Progenitor cell of endocrine pancreas (in vitro differentiated cells): ENCODE measurements at places on chromosomes 5 and 9. TPM values are rescaled to one million over a fixed set of nuclear protein-coding genes. Genes with fewer than 3 reads are reported as not detected.

Gene LCP2
- not detected in 2 replicates for total RNA-seq

Gene TAF11L10
- total RNA-seq: not detected in 2 replicates

Gene PKD2L2
- total RNA-seq: not detected in 2 replicates

Gene ITK
- total RNA-seq: not detected in 2 replicates

Gene TIMD4
- not detected in 2 replicates for total RNA-seq

Gene PCDHB4
- total RNA-seq: 4.4 and 4.6 TPM in 2 replicates

DNA sequence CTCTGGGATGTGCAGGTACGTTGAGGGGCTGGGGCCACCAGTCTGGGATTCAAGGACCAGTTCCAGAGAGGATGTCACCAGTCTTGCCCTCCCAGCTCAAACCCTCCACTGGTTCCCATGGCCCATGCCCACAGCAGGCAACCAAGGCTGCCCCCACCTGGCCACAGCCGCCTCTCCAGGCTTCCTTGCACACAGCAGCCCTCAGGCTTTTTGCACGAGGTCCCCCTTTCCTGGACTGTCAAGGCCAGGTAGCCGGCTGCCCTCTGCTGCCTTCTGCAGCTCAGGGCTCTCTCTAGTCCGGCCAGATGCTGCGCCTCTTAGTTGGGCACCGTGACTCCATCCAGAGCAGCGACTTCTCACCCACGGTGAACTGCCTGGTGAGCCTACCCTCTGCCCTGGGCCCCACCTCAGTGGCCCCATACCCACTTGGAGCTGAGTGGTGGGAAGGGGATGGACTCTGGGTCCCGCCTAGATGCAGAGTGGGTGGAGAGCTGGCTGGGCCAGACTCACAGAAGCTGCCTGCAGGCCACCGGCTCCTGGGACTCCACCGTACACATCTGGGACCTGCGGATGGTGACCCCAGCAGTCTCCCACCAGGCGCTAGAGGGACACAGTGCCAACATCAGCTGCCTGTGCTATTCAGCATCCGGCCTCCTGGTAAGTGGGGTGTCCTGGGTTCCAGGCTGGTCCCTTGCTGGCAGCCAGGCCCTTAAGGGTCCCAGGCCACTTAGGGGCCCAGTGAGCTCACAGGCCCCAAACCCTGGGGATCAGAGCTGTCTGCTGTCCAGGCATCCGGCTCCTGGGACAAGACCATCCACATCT, 2.9 kb downstream of the WDR38 start:
- H3K36me3 ChIP-seq: peaks cover 9% of the 10 kb centered on the region
- no peak overlapping the region for H3K27ac ChIP-seq
- peaks cover 7% of the 10 kb centered on the region for H3K27me3 ChIP-seq

DNA sequence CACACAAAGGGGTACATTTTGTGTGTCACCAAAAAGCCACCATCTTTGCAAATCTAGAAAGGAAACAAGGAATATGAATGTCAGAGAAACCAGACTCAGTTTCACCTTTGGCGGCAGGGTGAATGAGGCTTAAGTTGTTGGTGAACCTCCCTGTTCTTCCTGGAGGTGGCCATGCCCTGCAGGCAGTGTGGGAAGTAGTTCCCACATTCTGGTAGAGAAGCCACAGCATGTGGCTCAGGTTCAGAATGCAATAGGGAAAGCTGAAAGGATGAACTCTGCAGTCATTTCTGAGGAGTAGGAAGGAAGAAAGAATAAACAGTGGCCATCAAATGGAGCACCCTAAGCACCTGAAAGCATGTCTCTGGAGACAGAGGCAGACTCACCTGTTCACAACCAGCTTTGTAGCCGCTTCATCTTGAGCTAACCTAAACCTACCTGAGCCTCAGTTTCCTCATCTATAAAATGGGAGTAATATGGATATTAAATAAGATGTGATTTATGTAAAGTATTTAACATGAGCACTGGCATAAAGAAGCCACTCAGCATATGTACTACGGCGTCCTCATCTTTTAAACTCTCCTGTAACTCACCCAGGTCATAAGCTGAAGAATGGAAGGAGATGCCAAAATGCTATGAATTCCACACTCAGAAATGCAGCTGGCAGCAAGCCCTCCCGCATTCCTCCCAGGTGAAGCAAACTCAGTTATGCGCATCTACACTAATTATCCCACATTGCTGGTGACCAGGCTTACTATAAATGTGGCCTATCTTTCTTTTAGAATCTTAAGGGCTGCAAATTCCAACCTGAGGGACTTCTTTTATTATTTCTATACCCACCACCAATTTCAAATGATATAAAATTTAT, 86.0 kb downstream of the ZNF608 start:
- peak overlapping the region; percentile 97 for H3K27ac ChIP-seq
- H3K36me3 ChIP-seq: peaks cover 2% of the 10 kb centered on the region
- H3K4me1 ChIP-seq: peaks cover 76% of the 10 kb centered on the region

- H3K27ac ChIP-seq: no peak overlapping the region
- no peak for DNase-seq
- H3K4me1 ChIP-seq: no peaks in the 10 kb centered on the region
Observed at GRCh38 chr5:1772634-1773033, 27.0 kb downstream of the MRPL36 start.

DNA sequence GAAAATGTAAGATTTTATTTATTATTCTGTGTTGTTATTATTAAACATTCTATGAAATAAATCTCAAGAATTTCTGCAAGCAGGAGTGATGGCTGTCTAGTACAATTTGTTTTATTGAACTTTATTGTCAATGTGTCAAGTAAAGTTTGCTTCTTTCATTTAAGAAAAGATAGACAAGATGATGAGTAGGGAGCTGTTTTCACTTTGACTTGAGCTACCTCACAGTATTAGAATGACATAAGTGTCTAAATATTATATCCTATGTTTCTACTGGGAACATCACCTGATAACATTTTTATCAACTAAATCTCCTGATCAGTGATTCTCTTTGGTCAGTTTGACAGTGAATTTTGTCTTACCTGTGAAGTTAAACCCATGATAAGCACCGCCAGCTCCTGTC, 12.7 kb upstream of the EDIL3 start:
- H3K4me1 ChIP-seq: peaks cover 3% of the 10 kb centered on the region
- H3K27ac ChIP-seq: no peak overlapping the region
- no peaks in the 10 kb centered on the region for H3K36me3 ChIP-seq
- no peak for DNase-seq

- peaks cover 17% of the 10 kb centered on the region for H3K4me1 ChIP-seq
- DNase-seq: no peak
- H3K36me3 ChIP-seq: peaks cover 7% of the 10 kb centered on the region
- H3K27me3 ChIP-seq: peaks cover 23% of the 10 kb centered on the region
Observed at GRCh38 chr9:123373447-123373923, 17.5 kb downstream of the CRB2 start.

GRCh38 chr5:65198456-65199120, 283.1 kb downstream of the ADAMTS6 start:
- DNase-seq: no peak
- peaks cover 1% of the 10 kb centered on the region for H3K36me3 ChIP-seq
- H3K4me1 ChIP-seq: peaks cover 6% of the 10 kb centered on the region
- no peak overlapping the region for H3K4me3 ChIP-seq

GRCh38 chr5:147436596-147436995, 73.3 kb downstream of the DPYSL3 start:
- H3K4me1 ChIP-seq: peaks cover 28% of the 10 kb centered on the region
- no peak overlapping the region for H3K4me3 ChIP-seq
- H3K36me3 ChIP-seq: no peaks in the 10 kb centered on the region
- H3K27me3 ChIP-seq: no peaks in the 10 kb centered on the region

DNA sequence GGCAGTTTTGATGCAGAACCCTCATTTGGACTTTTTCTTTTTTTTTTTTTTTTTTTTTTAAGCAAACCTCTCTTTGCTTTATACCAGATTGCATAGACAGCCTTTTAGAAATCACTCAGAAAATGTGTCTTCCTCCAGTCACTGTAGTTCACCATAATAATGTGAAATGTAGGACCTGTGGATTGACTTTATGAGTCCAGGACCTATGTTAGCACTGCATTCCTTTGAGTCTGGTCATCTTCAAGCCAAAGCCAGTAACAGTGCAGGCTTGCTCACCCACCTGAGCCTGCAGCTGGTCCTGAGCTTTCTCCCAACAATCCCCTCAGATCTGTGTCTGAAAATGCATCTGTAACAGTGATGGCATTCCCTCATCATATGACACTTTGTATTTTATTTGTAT, 110.7 kb upstream of the NFIL3 start:
- H3K4me3 ChIP-seq: no peak overlapping the region
- peaks cover 18% of the 10 kb centered on the region for H3K4me1 ChIP-seq
- H3K27ac ChIP-seq: no peak overlapping the region
- DNase-seq: no peak
- no peaks in the 10 kb centered on the region for H3K36me3 ChIP-seq
- H3K27me3 ChIP-seq: no peaks in the 10 kb centered on the region

DNA sequence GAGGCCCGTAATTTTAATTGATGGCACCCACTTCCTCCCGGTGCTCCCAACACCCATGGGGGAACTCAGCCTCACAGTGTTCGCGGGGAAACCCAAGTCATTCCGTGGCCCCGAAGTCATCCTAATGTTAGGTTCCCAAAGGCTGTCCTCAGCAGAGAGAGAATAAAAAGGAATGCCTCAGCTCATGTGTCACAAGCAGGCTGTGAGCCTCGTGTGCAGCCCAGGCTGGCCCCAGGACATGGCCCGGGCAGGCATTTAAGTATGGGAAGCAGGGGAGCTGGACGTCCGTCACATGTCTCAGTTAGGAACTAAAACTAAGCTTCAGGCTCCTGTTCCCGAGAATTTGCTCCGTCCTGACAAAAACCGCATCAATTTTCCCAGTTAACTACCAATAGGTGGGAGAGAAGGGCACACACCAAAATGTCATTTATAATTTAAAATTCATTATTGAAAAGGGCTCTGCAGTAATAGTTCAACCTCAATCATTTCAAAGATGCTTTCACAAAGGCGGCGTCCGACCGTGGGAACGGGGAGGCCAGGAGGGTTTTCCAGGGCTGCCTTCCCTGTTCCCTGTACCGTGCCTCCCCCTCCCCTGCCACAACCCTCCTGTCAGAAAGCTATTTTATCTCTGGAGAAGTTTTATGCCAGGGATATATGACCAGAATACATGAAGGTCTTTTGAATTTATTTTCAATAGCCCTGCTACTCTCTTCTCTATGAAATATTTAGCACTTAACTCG, 137.3 kb downstream of the FSTL4 start:
- H3K27me3 ChIP-seq: peaks cover 21% of the 10 kb centered on the region
- H3K4me3 ChIP-seq: no peak overlapping the region
- no peaks in the 10 kb centered on the region for H3K36me3 ChIP-seq
- H3K4me1 ChIP-seq: peaks cover 5% of the 10 kb centered on the region
- DNase-seq: no peak

- no peaks in the 10 kb centered on the region for H3K4me1 ChIP-seq
- no peak for DNase-seq
- H3K27ac ChIP-seq: no peak overlapping the region
- H3K27me3 ChIP-seq: no peaks in the 10 kb centered on the region
- H3K4me3 ChIP-seq: no peak overlapping the region
Observed at GRCh38 chr5:91434348-91434747, 51.2 kb upstream of the ARRDC3 start.
